Stimulated activated CD8-positive, alpha-beta memory T cell treated with anti-CD3 and anti-CD28 coated beads, Interleukin-4, amount 100 ng/mL, for 1 hour (primary cell): ENCODE measurements at places on chromosomes 16 and 17.
A peak's percentile ranks its signal among the peaks of the same experiment; 100 is the strongest.

DNA sequence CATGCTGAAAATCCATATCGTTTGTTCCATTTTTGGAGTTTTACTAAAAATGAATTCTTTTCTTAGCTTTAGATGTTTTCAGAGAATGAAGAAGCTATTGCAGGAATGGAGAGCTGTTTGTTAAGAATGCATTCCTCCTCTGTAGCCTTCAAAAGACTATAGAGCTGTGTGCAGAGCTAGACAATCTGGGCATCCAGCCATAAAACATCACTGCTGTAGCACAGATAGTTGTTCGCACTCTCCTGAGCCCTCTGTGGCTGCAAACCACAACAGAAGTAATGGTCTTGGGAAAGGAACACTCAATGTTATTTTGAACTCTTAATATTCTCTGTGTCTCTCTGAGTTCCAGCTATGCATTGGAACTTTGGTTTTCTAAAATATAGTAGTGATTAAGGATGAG is 4.9 kb downstream of the TNRC6C start:
- DNase-seq: no peak

DNA sequence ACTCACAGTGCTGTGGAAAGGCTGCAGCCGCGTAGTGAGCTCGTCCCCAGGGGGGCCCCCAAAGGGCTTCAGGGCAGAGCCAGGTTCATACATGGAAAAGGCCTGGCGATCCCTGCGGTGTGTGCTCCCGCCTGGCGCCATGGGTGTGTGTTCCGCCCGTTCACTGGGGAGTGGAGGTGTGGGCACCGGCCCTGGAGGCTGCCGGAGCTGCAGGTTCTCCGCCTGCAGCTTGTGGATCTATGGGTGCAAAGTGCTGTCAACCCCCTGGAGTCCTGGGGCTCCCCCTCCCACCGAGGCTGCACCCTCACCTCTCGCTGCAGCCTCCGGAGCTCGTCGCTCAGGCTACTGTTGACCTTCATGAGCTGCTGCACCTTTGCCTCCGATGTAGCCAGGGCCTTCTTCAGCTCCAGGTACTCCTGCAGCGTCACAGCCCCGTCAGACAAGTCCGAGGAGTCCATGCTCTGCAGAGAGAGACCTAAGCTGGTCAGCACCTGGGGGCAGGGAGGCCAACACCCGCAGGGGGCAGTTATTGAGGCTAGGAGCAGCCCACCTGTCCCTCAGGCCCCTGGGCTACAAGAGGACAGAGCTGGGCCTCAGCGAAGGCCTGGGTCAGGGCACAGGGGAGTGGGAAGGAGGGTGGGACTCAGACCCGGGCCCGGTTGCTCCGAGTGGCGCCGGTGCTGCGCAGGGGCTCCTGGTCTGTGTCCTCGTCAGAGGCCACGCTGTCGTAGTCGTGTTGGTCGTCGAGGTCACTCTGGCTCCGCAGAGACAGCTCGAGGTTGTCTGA is 7.9 kb downstream of the TP53I13 start:
- no peak for DNase-seq

DNA sequence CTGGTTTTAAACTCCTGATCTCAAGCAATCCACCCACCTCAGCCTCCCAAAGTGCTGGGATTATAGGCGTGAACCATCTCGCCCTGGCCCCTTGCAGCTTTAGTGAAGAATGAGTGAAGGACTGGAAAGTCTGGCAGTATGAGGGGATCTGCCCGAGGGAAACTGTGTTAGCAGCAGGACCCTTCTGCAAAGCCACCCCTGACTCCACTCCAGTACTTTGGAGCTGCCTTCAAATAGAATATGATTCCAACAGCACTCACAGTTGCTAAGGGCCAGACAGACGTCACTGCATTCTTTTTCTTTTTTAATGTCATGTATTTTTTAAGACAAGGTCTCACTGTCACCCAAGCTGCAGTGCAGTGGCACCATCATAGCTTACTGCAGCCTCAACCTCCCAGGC is 52.3 kb downstream of the KPNA2 start:
- no peak for DNase-seq

GRCh38 chr16:49458656-49459445 is 85.2 kb downstream of the C16orf78 start:
- no peak for DNase-seq

DNA sequence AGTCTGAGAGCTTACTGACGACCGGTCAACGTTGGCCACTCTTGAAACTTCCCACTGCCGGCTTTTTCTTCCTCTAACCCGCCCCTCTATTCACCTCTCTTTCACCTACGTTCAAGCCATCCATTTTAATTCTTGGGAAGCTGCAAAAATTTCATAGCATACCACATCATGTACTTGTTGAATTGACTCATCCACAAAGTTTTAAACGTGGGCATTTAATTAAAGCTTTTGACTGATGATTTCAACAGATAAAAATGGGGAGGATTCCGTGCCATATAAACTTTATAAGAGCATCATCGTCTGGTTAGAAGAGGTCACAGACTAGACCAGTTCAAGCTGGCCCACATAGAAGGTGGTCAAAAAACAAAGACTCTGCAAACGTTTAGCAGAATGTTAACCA is 22.5 kb downstream of the VPS53 start:
- DNase-seq: no peak

GRCh38 chr16:69859105-69859989 is 91.8 kb upstream of the CLEC18A start:
- DNase-seq: no peak

GRCh38 chr17:32486111-32486700 is 587 bp upstream of the CDK5R1 start:
- peak; percentile 37 for DNase-seq

GRCh38 chr17:11880714-11881113 is 116.6 kb downstream of the ZNF18 start:
- no peak for DNase-seq

GRCh38 chr17:43445009-43445589 is 38.7 kb upstream of the DHX8 start:
- no peak for DNase-seq

GRCh38 chr17:62745806-62746205 is 62.3 kb downstream of the MARCHF10 start:
- DNase-seq: no peak

- DNase-seq: no peak
Measured at GRCh38 chr17:82281502-82282238, 8.2 kb upstream of the CSNK1D start.

GRCh38 chr17:1948517-1948825 is 76.7 kb downstream of the RTN4RL1 start:
- DNase-seq: no peak

- DNase-seq: no peak
Measured at GRCh38 chr17:28216528-28216927, 102.5 kb upstream of the TMEM97 start.

- DNase-seq: no peak
Measured at GRCh38 chr16:68296291-68296690, 14.5 kb downstream of the SLC7A6OS start.

- no peak for DNase-seq
Measured at GRCh38 chr16:19203374-19203966, 35.4 kb downstream of the SYT17 start.

DNA sequence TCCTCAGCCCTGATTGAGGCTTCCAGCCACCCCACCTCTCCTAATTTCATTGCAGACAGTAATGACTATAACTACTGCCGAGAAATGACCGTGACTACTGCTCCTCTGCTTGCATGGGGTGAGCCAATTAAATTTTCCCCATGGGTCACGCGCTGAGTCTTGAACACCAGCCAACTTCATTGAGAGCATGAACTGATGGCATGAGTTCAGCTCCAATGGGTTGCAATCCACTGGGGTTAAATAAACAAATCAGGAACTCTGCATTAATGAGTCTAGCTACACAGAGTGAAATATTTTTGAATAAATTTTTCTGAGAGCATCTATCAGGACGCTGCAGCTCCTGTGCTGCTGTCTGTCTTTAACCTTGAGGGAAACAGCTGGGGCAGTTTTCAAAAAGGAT is 61.6 kb upstream of the CLEC3A start:
- no peak for DNase-seq

DNA sequence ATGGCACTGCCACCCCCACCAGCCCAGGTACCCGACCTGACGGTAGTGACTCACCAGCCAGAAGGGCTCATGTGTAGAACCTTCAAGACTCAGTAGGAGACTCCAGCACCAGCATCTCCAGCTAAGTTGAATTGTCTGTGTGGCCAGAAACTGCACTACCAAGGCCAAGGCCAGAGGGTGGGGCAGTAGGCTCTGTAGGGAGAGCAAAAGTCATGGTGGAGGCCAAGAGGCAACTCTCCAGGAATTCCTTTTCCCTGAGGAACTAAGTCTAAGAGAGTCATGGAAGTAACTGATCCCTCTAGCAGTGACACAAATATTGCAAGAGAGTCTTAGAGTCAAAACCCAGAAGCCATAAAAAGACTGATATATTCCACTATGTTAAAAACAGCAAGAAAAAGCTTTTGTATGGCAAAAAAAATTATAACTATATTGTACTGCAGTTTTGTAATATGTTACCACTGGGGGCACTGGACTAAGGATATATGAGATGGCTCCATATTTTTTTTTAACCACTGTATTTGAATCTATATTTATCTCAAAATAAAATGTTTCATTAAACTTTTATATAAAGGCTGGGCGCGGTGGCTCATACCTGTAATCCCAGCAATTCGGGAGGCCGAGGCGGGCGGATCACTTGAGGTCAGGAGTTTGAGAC is 30.2 kb upstream of the GUCY2D start:
- DNase-seq: no peak

DNA sequence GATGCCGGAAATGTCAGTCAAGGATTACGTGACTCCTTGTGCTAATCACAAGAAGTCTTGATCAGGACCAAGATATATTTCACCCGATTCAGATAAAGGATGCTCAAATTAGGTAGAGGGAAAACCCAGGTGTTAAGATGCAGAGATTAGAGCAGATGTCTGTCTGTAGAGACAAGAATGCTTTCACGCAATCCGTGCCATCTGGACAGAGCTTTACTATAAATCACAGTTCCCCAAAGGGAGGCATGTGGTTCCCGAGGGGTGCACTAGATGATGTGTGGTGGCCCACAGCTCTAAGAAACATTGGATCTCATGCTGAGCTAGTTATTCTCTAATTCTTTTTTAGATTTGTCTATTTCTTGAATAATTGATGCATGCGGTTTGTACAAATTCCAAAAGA is 9.8 kb upstream of the MAP3K14 start:
- DNase-seq: no peak

DNA sequence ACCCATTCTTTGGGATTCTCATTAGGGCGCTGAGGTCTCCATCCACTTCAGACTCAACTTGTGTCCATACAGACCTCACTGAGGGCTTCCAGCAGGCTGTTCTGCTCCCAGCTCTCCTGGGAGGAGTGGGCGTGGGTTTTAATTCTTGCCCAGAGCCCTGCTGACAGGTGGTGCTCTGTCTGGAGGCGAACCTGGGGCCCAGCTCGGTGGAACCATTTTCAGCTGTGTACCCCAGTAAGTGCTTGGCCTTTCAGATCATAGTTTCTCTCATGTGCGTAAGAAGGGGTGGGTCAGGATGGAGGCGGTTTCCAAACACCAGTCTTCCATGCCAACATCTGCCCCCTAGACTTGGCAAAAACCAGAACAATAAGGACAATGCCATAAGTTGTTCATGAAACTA is 21.4 kb upstream of the NKD1 start:
- DNase-seq: no peak

DNA sequence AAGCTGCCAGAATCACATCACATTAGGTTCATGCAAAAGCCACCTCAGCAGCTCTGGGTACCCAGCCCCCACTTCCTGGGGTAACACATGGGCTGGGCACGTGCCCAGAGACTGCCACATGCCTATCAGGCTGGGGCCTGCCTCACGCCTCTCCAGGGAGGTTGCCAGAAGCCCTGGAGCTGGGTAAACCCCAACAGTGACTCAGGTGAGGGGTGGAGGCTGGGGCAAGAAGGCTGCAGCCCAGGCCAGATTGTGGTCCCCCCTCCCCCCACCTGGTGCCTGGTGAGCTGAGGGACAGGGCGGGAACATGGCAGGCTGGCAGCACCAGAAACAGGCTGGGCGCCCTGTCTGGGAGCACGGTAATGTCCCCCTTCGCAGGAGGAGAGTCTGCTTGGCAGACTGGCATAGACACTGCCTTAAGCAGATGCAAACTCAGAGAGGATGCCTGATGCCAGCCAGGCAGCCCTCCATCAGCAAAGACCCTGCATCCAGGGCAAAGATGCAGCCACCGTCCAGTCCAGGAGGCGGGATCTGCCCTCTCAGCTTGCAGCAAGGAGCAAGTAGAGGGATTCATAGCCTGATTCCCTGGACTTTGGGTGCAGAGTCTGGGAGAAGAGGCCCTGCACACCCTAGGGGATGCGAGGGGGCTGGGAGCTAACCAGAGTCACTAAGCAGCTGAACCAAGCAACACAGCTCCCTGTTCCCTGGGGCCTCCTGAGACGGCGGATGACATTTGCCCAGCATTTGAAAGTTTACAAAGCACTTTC is 28.8 kb downstream of the NGFR start:
- DNase-seq: no peak

- DNase-seq: no peak
Measured at GRCh38 chr17:71405101-71405500, 715.7 kb upstream of the SOX9 start.

GRCh38 chr16:23803591-23804123 is 32.1 kb upstream of the PRKCB start:
- DNase-seq: peak; percentile 14

DNA sequence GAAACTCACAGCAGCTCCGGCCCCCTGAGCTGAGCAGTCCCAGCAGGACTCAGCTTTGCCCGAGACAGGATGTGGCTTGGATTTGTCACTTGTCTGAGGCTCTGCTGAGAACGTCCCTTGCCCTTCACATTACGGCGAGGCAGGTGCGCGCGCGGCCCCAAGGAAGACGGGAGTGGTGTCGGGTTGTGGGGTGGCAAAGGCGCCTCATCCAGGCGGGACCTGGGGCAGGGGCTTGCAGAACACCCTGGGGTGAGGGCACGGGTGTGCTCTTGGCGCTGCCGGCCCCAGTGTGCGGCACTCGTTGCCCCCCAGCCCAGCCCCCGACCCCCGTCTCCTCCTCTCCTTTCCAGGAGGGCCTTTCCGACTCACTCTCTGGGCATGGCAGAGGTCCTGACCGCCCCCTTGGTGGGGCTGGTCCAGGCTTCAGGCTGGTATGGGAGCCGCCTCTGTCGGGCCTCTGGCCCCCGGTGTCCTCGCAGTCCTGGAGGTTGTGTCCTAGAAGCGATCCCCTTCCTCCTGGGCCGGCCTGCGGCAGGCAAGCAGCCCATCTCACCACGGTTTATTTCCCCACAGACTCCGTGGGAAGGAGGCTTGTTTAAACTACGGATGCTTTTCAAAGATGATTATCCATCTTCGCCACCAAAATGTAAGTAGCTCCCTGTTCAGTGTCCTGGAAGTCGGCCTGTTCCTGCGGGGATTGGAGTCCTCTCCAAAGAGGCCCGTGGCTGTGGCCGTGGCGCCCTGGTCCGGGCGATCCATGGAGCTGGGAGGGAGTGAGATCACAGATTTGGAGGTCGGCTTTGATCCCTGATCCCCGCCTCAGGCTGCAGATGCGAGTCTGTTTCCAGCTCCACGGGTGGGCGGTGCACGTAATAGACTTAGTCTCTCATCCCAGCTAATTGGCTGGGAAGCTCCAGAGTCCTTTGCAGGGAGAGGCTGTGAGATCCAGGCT is 5.9 kb downstream of the UBE2I start:
- DNase-seq: no peak

GRCh38 chr16:56601325-56601724 is 7.1 kb upstream of the MT2A start:
- DNase-seq: no peak

- no peak for DNase-seq
Measured at GRCh38 chr16:86949630-86950029, 367.6 kb downstream of the C16orf95 start.
